Activated T-cell treated with anti-CD3 and anti-CD28 coated beads, Interleukin-2, amount 50 U/mL, for 72 hours (primary cell): ENCODE measurements at places on chromosomes 1 and 21. TPM values are rescaled to one million over a fixed set of nuclear protein-coding genes. Genes with fewer than 3 reads are reported as not detected.

TOE1 gene
- 23.9 TPM for total RNA-seq

GNPAT gene
- 60.1 TPM for total RNA-seq

DNA sequence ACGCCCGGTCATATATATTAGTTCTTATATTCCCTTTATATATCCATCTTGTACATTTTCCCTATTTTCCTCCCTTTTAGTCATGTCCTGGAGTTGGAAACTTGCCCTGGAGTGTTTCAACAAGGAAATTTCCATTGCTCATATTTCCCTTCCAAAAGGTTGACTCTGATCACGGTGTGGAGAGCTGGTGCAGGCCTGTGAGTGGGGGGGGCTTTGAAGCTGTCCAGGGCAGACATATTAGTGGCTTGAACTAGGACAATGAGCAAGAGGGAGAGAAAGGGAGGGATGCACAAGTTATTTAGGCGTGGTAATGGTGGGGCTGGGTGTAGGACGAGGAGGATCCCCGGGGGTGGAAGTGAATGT lies 30.4 kb upstream of the TMEM61 start:
- DNase-seq, result no peak
- no peak overlapping the region for H3K4me3 ChIP-seq
- peaks cover 10% of the 10 kb centered on the region for H3K4me1 ChIP-seq
- H3K36me3 ChIP-seq, result no peaks in the 10 kb centered on the region

DNA sequence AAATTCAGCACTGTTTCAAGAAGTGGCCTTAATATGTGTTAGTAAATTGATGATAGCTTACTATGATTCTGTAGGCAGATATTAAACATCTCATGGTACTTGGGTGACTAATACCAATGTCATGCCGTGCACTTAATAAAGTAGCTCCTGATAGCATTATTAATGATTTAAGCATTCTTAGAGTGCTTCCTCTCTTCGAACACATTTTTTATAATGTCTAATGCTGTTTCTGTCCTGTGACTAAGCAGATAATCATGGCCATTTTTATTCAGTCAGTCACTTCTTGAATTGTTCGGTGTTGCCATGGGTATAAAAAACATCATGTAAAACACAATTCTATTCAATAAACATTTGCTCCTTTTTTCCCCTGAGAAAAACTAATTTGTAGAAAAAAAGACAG lies 804.6 kb upstream of the ADGRL4 start:
- no peaks in the 10 kb centered on the region for H3K4me1 ChIP-seq
- no peak overlapping the region for H3K4me3 ChIP-seq
- H3K27me3 ChIP-seq, result no peaks in the 10 kb centered on the region
- no peak for DNase-seq

FBLIM1 gene
- total RNA-seq, result not detected

DNA sequence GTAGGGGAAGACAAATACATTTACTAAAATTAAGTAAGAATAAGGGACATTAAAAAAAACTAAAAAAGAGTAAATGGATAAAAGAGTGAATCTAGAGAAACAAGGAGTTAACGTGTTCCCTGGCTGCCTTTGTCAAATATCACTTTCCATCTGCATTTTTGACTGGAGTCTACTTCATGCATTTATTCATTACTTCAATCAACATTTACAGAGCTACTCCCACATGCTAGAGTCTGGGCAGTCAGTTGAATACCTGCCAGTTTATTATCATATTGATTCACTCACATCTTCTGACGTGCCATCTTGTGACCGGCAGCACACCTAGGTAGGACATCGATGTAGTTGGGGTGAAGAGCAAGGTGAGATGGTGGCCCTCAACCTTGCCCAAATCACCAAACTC lies 35.6 kb upstream of the KCNA3 start:
- H3K4me3 ChIP-seq, result no peak overlapping the region
- no peaks in the 10 kb centered on the region for H3K27me3 ChIP-seq
- H3K27ac ChIP-seq, result no peak overlapping the region
- H3K36me3 ChIP-seq, result no peaks in the 10 kb centered on the region

DNA sequence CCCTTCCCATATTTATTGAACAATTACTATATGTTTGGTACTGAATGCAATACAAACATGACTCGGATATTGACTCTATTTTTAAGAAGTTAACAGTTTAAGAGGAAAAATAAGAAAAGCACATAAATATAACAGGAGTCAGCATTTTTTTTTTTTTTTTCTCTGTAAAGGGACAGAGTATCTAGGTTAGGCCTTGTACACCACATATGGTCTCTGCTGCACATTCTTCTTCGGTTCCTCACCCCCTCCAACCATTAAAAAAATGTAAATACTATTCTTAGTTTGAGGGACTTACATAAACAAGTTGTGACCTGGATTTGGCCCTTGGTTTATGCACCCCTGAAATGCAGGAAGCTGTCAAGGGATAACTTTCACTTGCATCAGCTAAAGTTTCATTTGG lies 40.4 kb downstream of the PHC2 start:
- H3K27me3 ChIP-seq, result peaks cover 27% of the 10 kb centered on the region
- H3K4me1 ChIP-seq, result no peaks in the 10 kb centered on the region
- H3K27ac ChIP-seq, result no peak overlapping the region
- no peaks in the 10 kb centered on the region for H3K36me3 ChIP-seq

DNA sequence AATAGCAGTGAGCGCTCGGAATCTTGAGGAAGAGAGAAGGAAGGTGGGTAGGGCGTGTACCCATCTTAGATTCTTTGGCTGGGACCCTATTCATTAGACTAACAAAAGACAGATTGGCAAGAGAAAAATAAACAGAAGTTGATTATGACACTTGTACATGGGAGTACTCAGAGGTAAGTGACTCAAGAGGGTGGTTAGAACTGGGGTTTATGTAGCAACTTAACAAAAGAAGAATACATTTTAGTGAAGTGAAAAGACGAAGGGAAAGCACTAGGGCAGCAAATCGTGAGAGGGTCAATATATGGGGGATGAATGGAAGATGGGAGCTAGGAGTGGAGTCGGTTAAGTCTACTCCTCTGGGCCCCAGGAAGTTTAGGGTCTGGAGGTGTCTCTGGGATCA lies 25.8 kb upstream of the RCC2 start:
- no peaks in the 10 kb centered on the region for H3K36me3 ChIP-seq
- H3K27ac ChIP-seq, result no peak overlapping the region
- no peak overlapping the region for H3K4me3 ChIP-seq
- H3K27me3 ChIP-seq, result no peaks in the 10 kb centered on the region
- no peaks in the 10 kb centered on the region for H3K4me1 ChIP-seq

DNA sequence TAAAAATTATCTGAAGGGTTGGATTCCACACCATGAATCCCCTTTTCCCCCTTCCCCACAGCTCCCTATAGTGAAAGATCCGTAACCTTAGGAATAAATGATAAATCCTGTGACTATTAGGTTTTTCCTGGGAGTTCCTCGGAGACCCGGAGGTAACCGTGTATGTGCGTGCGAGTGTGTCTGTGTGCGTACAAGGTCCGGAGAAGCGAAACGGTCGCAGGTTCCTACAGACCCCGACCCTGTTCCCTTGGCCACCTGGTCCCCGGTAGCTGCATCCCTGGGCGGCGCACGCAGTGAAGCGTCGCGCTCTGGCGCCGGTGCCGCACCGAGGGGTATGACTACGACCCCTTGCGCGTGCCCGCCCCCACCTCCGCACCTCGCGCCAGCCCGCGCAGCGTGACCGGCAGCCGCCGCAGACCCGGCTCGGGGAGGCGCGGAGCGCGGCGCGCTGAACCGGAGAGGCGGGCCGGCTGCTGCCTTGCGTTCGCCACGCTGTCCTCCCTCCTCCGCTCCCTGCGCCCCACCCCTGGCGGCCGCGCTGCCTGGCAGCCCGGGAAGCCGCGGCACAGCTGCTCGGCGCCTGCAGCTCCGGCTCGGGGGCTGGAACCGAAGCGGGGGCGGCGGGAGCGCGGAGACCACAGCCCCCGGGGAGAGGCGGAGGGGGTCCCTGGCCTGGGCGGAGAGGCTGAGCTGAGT lies at the start of gene AK5:
Gene AK5 (plus strand): TSS at position 529 of the 696 bp plus-strand sequence. CDS start 295 bp downstream, outside the sequence.
- H3K4me1 ChIP-seq, result peaks cover 30% of the 10 kb centered on the region
- DNase-seq, result peak; percentile 66
- no peaks in the 10 kb centered on the region for H3K36me3 ChIP-seq
- no peaks in the 10 kb centered on the region for H3K27me3 ChIP-seq
- H3K27ac ChIP-seq, result peak within 1 kb of the TSS; percentile 74

GRCh38 chr1:212554401-212554800 lies 54.2 kb upstream of the ATF3 start:
- peaks cover 6% of the 10 kb centered on the region for H3K4me1 ChIP-seq
- no peak overlapping the region for H3K27ac ChIP-seq
- H3K36me3 ChIP-seq, result peaks cover 5% of the 10 kb centered on the region
- H3K4me3 ChIP-seq, result no peak overlapping the region

DNA sequence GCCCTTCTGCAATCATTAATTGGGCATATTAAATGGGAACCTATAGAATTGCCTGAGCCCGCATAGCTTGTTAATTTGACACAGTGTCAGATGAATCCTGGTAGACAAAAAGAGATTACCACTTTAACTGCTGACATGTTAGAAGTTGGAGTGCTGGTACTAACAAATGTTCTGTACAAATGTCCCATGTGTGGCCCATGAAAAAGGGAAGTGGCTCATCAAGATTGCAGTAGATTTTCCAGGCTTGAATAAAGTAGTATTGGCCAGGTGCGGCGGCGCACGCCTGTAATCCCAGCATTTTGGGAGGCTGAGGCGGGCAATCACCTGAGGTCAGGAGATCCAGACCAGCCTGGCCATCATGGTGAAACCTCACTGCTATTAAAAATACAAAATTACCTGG lies 45.6 kb downstream of the GNPAT start:
- H3K27me3 ChIP-seq, result no peaks in the 10 kb centered on the region
- DNase-seq, result no peak
- H3K4me3 ChIP-seq, result no peak overlapping the region
- H3K36me3 ChIP-seq, result no peaks in the 10 kb centered on the region
- no peaks in the 10 kb centered on the region for H3K4me1 ChIP-seq

- H3K36me3 ChIP-seq, result no peaks in the 10 kb centered on the region
- peaks cover 8% of the 10 kb centered on the region for H3K27me3 ChIP-seq
- no peak for DNase-seq
These were observed 43.4 kb downstream of the PTGS2 start for GRCh38 chr1:186636786-186637185.

GRCh38 chr1:116498789-116499628 lies 71.8 kb downstream of the CD58 start:
- H3K27me3 ChIP-seq, result no peaks in the 10 kb centered on the region
- H3K27ac ChIP-seq, result peak overlapping the region; percentile 34
- H3K36me3 ChIP-seq, result no peaks in the 10 kb centered on the region

GRCh38 chr1:39507230-39507928 lies 15.9 kb downstream of the BMP8A start:
- H3K36me3 ChIP-seq, result no peaks in the 10 kb centered on the region
- H3K4me1 ChIP-seq, result peaks cover 10% of the 10 kb centered on the region
- no peak overlapping the region for H3K4me3 ChIP-seq

- no peak overlapping the region for H3K4me3 ChIP-seq
- peaks cover 23% of the 10 kb centered on the region for H3K4me1 ChIP-seq
- DNase-seq, result no peak
- no peaks in the 10 kb centered on the region for H3K36me3 ChIP-seq
- H3K27ac ChIP-seq, result no peak overlapping the region
- H3K27me3 ChIP-seq, result no peaks in the 10 kb centered on the region
These were observed 31.4 kb downstream of the EPS15 start for GRCh38 chr1:51487628-51488027.

HES5 gene
- 0.49 TPM for total RNA-seq

DNA sequence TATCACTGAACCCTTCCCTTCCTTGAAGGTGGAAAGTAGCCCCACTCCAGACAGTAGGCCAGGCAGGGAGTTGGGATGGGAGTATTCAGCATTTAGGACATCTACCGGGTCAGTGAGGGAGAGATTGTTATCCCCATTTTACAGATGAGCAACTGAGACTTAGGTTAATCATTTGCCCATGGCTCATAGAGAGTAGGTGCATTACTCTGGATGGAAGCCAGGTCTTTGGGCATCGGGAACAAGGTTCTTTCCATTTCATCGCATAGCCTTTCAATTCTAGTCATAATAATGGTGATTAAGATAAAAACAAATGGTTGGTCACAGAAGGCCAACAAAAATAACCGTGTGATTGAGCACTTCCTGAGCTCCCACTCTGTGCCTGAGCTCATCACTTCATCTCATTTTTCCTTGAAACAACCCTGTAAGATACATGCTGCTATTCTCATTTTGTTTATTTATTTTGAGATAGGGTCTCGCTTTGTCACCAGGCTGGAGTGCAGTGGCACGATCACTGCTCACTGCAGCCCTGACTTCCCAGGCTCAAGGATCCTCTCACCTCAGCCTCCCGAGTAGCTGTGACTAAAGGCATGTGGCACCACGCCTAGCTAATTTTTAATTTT lies 64.8 kb downstream of the NAV1 start:
- no peak for DNase-seq
- H3K27ac ChIP-seq, result no peak overlapping the region
- H3K27me3 ChIP-seq, result no peaks in the 10 kb centered on the region
- H3K4me3 ChIP-seq, result no peak overlapping the region
- H3K4me1 ChIP-seq, result no peaks in the 10 kb centered on the region

DNA sequence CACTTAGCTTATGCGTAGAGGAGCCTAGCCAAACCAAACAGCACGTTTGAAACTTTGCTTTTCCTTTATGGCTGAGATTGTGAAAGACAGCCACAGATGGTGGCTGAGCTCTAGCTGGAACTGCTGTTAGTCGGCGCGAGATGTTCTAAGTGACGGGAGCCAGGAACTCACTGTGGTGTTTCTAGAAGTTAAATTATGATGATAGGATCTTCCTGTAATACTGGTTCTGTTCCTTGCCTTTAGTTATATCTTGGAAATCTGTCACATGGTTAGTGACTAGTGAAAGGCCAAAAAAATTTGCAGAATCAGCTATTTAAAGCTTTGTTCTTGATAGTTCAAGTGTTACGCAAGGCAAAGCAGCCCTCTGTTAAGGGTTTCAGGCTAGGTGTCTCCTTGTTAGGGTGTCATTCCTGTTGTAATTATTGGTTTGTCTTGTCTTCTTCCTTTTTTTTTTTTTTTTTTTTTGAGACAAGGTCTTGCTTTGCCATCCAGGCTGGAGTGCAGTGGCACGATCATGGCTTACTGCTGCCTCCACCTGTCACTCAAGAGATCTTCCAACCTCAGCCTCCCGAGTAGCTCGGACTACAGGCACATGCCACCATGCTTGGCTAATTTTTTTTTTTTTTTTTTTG lies 22.6 kb downstream of the AK4 start:
- peaks cover 9% of the 10 kb centered on the region for H3K27me3 ChIP-seq
- H3K27ac ChIP-seq, result no peak overlapping the region
- H3K4me3 ChIP-seq, result no peak overlapping the region
- H3K4me1 ChIP-seq, result no peaks in the 10 kb centered on the region
- no peak for DNase-seq
- H3K36me3 ChIP-seq, result no peaks in the 10 kb centered on the region
